NT2/D1 (cell line): ENCODE measurements at places on chromosomes 16 and 17.
A peak's percentile ranks its signal among the peaks of the same experiment; 100 is the strongest.

GRCh38 chr17:75589012-75589918, 1.7 kb downstream of the MYO15B start:
- DNase-seq: peak; percentile 75

- DNase-seq: no peak
These were observed 14.1 kb downstream of the CACNG4 start for GRCh38 chr17:66978514-66979061.

DNA sequence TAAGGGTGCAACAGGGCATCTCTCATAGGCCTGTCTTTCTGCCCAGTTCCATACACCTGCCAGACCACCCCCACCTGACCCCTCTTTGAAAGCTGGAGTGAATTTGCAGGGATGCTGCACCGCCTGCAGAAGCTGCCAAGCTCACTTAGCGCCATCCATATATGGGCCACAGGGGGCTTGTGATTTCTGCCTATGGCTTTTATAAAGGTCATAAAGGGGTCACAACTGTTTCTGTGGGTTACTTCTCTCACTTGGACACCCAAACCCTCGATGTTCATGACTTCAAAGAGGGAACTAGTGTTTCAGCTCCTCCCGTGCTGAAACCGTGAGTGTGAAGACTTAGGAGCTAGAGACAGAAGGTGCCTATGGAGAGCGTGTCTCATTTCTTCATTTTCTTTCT, 23.9 kb upstream of the MEAK7 start:
- no peak for DNase-seq

DNA sequence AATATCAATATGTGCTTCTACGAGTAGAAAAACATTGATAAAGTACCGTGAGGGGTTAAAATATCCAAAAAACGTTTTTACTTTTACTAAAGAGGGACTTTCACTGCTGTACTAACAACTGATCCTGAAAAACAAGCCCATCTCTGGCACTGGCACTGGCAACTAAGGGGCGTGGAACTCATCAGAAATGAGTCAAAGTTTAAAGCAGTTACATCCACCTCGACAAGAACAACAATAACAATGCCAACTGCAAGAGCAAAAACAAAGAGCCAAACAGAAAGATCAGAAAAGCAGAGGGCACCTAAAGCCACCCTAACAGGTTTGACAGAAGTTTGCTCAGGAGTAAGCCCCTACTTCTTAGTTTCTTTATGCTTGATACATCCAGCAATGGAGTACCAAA, 13.1 kb downstream of the MBTPS1 start:
- no peak for DNase-seq

- no peak for DNase-seq
These were observed 5.0 kb downstream of the SLC5A2 start for GRCh38 chr16:31487720-31488467.
